T1000 (cell line): ENCODE measurements at places on chromosomes 1 and 21.

- no peak for DNase-seq
Measured at GRCh38 chr1:147105909-147106308, 66.4 kb downstream of the PRKAB2 start.

DNA sequence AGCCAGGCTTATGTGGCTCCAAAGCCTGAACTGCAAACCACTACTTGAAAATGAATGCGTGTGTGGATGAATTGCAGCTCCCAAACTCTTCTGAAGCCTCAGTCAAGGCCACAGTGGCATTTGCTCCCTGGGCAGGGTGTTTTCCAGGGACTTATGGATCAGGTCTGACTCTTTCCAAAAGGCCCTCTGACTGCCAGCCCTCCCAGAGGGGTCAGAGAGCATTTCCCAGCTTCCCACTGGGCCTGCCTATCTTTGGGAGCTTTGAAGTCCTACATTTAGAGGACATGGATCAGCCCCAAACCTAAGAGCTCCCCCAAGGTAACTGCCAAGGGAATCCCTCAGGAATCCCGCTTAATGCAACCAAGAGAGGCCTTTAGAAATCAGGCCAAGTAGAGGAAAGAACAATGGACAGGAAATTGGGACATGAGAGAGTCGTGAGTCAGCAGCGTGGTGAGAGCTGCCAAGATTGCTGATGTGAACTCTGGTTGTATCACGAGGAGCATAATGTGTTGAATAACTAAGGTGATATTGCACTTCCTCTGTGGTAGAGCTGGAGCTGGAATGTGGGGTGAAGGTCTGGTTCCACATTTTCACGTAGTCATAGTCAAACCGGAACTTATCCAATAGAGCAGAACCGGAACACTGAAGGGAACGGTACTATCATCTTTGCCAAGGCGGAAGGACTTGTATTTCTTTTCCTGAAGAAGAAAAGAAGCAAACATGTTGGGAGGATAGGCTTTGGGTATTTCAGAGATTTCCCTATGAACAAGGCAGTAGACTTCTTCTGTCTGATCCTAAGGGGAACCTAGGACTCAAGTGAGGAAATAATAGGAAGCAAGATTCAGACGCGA, 99.4 kb upstream of the JUN start:
- DNase-seq: peak; percentile 38

DNA sequence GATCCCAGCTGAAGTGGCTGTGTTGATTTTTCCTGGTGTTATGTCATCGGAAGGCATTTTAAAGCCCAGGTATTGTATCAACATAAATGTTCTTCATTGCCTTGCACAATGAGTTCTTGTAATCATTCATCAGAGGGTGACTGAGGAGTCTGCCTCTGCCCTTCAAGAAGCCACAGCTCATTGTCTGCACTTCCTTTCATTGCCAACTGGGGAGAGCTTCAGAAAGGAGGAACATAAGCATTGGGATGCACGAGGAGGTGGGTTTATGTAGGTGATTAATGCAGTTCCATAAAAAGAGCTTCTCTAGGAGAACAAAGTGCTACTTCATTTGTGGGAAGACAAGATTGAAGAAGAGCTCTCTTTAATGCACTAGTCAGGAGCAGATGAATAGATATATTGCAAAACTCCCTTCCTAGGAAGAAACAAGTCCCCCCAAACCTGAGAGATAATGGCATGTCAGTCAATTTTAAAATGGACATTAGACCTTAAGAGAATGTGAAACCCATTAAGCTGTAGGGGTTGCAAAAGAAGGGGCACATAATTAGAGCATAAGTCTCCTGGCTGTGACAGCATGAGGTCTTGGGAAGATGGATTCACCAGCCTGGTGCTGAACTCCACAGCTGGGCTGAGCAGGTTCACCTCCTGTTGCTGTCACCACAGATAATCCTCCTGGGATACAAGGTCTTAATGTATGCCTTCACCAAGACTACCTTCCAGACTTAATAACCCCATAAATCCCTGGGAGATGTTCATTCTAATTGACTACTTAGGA, 124.6 kb downstream of the BACH1 start:
- no peak for DNase-seq

DNA sequence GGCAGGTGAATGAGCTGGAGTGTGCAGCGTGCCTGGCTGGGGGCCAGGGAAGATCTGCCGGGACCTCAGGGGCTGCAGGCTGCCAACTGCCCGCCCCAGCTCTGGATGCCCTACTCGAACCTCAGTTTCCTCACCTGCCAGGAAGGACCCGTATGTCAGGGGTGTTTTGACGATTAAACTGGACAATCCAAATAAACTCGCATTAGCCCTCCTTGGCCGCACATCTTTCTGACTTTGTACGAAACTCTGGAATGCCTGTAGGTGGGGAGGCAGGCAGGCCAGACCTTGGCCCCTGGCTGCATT, 8.3 kb upstream of the ZNF669 start:
- DNase-seq: no peak

- DNase-seq: no peak
Measured at GRCh38 chr21:19198801-19199200, 795.2 kb upstream of the TMPRSS15 start.

- DNase-seq: no peak
Measured at GRCh38 chr1:243396876-243397275, 141.0 kb downstream of the SDCCAG8 start.
